ENCODE measurements at places on chromosomes 6 and 20.

GRCh38 chr6:29726001-29726400 is 2.8 kb downstream of the HLA-F start:
- no peak for DNase-seq

DNA sequence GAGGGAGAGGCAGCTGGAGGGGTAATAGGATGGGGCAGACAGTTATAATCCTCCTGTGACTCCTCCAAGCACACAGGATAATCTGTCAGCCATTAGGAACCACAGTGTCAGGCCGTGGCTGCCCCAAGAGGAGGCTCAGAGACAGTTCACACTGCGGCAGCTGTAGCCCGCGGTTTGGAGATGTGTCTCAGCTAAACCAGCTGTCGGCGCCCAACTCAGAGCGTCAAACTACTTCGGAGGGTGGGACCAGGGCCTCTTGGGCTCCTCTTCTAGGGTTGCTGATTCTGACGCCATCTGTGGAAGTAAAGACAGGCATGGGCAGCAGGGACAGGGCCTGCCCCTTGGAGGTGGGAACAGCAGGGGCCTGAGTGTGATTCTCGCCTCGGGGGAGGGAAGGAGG is 309.8 kb downstream of the CDC5L start:
- DNase-seq: no peak

- no peak for DNase-seq
These were observed 48.3 kb upstream of the EEF1A1 start for GRCh38 chr6:73569121-73569520.

- no peak for DNase-seq
These were observed 122.2 kb upstream of the MYLIP start for GRCh38 chr6:16006681-16007080.

GRCh38 chr20:13492001-13492481 is 146.7 kb downstream of the TASP1 start:
- no peak for DNase-seq

GRCh38 chr6:13079096-13079723 is 249.1 kb downstream of the TBC1D7 start:
- DNase-seq: no peak

DNA sequence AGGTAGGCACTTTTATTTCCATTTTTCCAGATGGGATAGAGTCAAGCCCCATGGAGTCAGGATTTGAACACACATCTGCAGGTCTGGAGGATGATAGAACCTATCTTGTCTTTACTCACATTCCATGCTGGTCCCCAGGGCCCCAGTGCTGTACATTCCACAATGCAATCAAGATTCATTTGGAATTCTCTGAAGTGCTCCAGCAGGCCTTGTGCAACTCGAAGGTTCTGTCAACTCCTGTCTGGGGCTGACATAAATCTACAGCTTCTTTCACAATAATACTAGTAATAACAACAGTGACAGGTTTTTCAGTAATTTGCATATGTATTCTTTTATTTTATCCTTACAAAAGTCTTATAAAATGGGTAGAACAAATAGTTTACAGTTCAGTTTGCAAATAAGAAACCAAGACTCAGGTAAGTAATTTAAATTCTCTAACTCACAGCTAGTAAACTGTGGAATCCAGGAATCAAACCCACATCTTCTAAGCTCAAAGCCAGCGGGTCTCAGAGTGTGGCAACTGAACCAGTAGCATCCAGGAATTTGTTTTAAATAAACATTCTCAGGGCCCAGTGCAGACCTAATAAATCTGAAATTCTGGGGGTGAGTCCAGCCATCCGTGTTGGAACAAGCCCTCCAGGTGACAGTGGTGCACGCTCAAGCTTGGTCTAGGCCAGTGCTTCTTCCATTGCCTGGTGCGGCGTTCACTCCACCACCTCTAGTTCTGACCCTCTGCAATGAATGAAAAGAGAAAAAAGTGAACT is 137.0 kb upstream of the TNFAIP3 start:
- DNase-seq: no peak

GRCh38 chr20:22823119-22823518 is 212.0 kb upstream of the SSTR4 start:
- no peak for DNase-seq

- DNase-seq: no peak
These were observed 496.7 kb downstream of the C6orf118 start for GRCh38 chr6:164812706-164813105.

GRCh38 chr6:151075527-151075926 is 164.2 kb upstream of the AKAP12 start:
- DNase-seq: no peak

DNA sequence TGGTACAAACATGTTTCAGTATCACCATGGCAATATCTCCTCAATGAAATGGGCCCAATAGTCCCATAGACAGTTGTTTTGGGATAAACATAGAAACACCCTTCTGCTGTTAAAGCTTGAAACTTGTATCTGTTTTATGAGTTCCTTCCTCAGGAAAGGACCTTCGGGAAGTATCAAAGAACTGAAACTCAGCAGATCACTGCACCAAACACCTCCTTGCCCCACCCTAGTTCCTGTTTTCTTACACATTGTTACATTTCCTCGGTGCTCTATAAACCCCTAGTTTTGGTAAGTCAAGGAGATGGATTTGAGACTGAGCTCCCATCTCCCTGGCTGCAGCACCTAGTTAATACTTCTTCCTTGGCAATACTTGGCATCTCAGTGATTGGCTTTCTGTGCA is 73.8 kb upstream of the ECI2 start:
- no peak for DNase-seq

- no peak for DNase-seq
These were observed 31.3 kb downstream of the KCNK5 start for GRCh38 chr6:39197922-39198500.

GRCh38 chr6:150336299-150336698 is 32.5 kb upstream of the IYD start:
- no peak for DNase-seq

- no peak for DNase-seq
These were observed 354.4 kb downstream of the NKAIN2 start for GRCh38 chr6:124158024-124158423.

- no peak for DNase-seq
These were observed 27.1 kb downstream of the SMOC2 start for GRCh38 chr6:168468045-168468444.

DNA sequence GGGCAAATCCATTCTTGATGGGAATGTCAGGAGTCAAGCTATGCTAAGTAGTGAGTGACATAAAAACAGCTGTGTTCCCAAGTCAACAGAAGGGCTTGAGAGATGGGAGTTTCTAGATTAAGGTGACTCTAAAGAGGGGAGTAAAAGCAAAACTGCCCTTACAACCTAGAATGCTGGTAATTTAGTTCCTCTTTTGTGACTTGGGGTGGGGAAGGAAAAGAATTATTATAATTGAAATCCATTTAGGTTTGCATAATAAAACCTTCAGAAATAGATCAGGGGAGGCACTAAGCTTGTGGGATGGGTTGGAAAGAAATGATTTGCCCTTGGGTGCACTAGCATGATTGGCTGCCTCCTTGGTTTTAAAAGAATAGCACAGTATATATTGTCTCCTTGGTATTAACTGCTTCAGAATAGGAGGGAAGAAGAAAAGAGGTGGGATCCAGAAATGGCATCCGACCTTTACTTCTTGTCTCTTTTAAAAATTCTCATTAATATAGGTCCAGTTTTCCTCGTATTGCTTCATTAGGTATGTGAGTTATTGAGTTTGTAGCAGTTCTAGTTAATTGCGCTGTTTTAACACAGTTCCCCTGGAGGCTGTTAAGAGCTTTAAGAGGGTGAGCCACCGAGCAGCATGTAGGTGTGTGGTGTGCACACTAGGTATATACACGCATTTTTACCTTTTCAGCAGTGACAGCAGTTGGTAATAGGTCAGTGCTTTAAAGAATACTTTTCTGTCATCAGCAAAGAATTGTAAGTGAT is 95.3 kb upstream of the VSTM2L start:
- no peak for DNase-seq

- peak; percentile 39 for DNase-seq
These were observed at the start of gene DDR1 for GRCh38 chr6:30883685-30884520. DDR1 (plus strand) TSS chr6:30884519; CDS start chr6:30888730, 4,211 bp downstream.

- DNase-seq: no peak
These were observed 589 bp downstream of the RNF5 start for GRCh38 chr6:32178547-32179440.

DNA sequence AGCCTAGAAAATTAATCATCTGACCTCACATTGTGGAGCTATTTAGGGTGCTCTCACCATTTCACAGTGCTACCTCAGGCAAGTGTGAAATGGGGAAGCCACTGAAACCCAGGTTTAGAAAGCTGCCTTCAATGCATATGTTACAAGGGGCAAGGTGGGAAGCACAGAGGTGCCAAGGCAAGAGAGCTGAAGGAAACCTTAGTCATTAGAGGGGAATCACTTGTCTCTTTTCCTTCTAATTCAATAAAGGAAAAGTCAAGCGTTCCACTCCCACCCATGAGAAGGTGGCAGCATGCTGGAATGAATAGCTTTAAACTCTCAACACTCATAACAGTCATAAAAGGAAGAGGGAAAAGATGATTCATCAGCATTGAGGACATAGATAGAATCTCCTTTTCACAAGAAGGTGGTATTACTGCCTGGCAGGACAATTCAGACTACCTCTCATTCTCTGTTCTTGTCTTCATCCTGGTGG is 251.9 kb upstream of the IRAK1BP1 start:
- DNase-seq: no peak

DNA sequence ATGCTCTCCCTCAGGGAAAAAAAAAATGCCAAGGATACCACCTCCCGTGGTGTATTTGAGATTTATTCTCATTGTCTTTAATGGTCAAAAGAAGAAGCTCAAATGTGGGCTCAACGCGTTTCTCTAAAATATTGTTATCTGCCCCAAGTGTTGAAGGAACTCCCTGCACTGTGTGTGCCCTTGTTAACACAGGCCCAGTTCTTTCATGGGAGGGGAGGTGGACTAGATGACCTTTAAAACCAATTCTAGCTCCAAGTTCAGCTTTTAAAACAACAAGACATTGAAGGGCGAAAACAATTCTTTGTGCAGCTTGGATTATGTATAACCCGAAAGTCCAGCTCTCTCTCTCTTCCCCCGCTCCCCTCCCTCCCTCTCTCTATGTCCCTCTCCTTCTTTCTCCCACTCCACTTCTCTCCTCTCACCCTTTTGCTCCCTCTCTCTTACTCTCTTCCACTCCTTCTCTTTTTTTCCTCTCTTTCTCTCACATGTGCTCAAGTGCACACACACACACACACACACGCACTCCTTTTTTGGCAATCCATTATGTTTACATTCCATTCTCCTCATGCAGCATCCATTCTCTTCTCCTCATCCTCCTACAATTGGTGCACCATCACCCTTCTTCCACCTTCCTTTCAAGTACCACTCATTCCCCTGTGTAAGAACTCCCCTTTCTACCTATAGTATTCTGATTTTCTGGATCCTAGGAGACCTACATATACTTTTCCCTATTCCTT is 8.5 kb downstream of the HLA-DMB start:
- no peak for DNase-seq

- no peak for DNase-seq
These were observed 5.0 kb downstream of the DST start for GRCh38 chr6:56637640-56638039.

GRCh38 chr6:291697-292505 is at the start of gene DUSP22:
DUSP22 (plus strand) TSS chr6:292487; CDS start chr6:292540, 53 bp downstream.
- peak; percentile 87 for DNase-seq

GRCh38 chr6:137588472-137588871 is 94.3 kb upstream of the OLIG3 start:
- no peak for DNase-seq

DNA sequence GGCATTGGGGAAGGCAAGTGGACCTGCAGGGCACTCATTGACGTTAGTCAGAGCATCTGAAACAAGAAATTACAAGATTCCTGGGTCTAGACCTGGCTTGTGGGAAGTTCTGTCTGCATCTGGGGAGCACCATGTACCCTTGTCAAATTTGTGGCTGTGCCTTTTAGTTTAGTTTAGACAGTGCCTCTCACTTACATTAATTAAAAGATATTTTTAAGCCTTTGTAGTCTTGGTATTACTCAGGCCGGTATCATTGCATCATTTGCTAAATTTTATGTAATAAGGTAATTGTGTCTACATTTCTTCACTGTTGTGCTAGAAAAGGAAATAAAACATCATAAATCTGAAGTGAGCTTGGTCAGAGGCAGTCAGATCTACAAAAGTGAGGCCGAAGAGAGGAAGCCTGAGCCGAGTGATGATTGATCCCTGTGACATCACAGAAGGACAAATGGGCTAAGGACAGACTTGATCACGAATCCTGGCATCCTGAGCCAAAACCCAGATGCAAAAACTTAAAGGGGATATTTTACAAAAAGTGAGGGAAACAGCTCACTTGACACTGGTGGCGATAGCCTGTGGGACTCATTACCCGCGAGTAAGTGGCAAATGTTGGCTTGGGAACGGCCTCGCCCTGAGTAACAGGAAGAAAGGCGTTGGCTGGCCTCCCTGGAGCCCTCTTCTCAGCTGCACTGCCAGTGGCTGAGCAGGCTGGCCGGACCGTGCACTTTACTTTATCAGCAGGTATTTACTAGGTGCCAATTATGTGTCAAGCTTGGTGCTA is 106.5 kb downstream of the TCP11 start:
- DNase-seq: peak; percentile 39

GRCh38 chr6:131000544-131000943 is 62.5 kb downstream of the EPB41L2 start:
- DNase-seq: no peak

DNA sequence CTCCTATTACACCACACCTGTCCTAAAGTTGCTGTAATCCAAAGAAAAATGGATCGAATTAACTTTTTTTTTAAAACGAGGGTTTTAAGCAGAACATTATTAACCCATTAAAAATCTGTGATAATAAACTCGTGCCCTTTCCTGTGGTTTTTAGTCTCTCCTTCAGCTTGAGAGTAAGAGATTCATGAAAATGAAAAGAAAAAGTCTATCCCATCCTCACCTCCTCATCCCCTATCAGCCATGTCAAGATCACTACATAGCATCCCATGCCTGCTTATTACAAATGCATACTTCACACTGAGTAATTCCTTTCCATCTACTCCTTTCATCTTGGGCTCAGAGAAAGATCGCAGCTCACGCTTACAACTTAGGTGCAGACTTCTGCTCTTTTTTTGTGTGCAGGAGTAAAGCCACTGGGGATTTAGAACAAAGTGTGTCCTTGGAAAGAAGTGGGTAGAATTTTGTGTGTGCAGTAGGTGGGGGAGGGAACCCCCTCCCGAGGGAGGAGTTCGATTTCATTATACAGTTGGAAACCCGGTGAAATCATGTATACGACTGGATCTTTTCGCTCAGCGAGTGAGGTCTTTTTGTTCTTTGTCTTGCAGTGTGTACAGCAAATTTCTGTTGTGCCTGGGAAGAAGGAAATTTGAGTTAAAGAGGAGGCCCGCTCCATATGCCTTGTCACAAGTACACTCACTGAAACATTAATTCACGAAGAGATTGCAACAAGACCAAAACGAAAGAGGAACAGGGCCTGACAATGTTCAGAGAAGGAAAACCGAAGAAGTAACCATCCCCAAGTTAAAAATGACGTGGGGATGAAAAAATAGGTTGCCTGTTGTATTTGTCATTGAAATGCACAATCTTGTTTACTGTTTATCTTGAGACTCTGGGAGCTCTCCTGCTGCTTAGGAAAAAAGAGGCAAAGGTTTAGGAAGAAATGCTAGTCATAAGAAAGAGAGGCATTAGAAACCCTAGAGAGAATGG is 146.5 kb upstream of the ZNF217 start:
- DNase-seq: no peak

- DNase-seq: peak; percentile 73
These were observed at the start of gene SLA2 for GRCh38 chr20:36645998-36646397. SLA2 (minus strand) TSS chr20:36646196; CDS start chr20:36641335, 4,861 bp downstream.

GRCh38 chr6:166530211-166531095 is 56.0 kb downstream of the RAMACL start:
- no peak for DNase-seq

GRCh38 chr20:59665656-59666555 is 61.6 kb downstream of the PHACTR3 start:
- DNase-seq: no peak

- DNase-seq: no peak
These were observed 24.6 kb downstream of the TBX18 start for GRCh38 chr6:84739866-84740208.

Measured in CD4-positive, alpha-beta T cell treated with Interleukin-15 for 1 hour (primary cell).